Stimulated activated CD4-positive, alpha-beta T cell treated with anti-CD3 and anti-CD28 coated beads, Interleukin-4, amount 100 ng/mL, for 1 hour (primary cell): ENCODE measurements at places on chromosomes 5 and 9.

GRCh38 chr9:127200106-127200862 lies 64.3 kb upstream of the GARNL3 start:
- no peak for DNase-seq

GRCh38 chr5:1171340-1171941 lies 30.0 kb upstream of the SLC6A19 start:
- DNase-seq, result no peak

DNA sequence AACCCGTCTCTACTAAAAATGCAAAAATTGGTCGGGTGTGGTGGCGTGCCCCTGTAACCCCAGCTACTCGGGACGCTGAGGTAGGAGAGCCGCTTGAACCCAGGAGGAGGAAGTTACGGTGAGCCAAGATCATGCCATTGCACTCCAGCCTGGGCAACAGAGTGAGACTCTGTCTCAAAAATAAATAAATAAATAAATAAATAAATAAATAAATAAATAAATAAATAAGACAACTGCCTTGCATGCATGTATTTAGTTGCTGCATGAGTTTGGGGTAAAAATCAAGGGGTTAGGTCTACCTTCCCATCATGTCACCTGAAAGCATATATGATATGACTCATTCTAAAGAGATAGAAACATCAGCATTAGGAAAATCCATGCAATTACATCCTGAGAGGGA lies 254.0 kb downstream of the ADAMTSL1 start:
- no peak for DNase-seq

- DNase-seq, result no peak
Observed at GRCh38 chr9:73133022-73133651, 18.5 kb upstream of the ANXA1 start.

GRCh38 chr5:160152287-160152686 lies 33.0 kb upstream of the PWWP2A start:
- DNase-seq, result no peak

DNA sequence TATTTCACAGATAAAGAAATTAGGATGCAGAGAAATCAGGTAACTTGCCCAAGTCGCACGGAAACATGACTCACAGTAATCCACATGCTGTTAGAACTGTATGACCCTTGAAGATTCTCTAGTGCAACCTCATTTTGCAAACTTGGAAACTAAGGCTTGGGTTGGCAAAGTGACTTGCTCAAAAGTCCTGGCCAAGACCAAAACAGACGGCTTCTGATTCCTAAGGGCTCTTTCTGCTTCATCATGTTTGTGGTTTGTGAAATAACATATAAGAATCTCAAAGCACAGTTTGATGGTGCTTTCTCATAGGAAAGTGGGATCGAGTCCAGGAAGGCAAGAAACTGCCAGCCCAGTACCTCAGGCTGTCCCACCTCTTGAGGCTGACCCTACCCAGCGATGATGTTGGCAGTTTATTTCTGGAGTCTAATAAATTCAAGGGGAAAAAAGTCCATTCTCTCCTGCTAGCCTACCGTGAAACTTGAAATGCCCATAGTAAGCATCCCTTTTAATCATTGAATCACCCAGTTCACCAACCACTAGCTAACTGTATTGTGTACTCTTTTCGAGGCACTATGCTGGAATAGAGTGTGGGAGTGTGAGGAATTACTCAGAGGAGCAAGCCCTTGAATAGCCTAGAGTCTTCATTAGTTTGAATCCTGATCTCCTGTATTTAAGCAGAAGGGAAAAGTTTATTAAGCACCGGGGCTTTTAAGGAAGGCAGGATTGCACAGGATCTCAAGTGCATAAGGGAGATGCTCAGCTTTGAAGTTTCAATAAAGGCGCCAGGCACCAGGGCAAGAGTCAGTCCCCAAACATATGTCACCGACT lies 14.1 kb downstream of the CAPSL start:
- no peak for DNase-seq

- DNase-seq, result peak; percentile 41
Observed at GRCh38 chr9:123225374-123225813, 43.0 kb downstream of the STRBP start.

- DNase-seq, result no peak
Observed at GRCh38 chr5:76499507-76500161, 96.5 kb downstream of the IQGAP2 start.

DNA sequence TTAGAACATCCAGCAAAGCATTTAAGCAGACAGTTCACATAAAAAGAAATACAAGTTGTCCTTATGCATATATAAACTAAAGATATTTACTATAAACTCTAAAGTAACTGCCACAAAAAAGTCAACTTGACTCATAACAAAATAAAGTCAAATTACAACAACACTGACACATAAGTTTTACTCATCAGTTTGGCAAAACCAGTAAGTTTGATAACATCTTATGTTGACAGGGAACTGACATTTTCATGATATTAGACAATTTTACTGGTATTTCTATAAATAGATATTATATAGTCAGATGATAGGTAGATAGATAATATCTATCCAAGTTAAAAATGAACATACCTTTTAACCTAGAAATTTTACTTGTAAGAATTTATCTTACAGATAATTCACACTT lies 9.9 kb upstream of the TSLP start:
- no peak for DNase-seq

DNA sequence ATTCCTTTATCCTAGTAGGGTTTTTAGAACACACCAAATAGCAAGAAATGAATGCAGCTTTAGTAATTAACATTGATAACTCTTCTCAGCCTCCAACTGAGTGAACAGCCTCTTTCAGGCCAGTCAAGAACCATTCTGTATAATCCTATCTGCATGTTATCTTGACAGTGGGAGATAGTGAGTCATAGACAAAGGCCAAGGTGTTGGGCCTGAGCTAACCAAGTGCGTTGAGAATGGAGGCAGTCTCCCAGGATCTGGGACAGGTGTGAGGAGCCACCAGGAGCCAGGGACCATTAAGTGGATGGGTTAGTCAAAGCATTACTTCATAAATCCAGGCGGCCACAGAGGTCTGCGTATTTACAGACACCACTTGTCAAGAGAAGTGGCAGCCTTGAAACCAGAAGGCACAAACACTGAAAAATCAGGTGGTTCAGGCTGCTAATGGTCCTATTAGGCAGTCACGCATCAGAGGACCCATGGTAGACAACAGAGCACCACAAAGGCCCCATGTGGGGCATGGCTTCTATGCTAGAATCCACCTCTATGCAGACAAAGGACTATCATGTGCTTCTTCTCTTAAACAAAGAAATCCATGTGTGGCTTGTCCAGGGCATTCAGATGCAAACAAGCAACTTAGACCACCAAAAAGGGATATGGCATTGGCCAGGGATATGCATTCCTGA lies 409.7 kb upstream of the PIK3R1 start:
- DNase-seq, result no peak

DNA sequence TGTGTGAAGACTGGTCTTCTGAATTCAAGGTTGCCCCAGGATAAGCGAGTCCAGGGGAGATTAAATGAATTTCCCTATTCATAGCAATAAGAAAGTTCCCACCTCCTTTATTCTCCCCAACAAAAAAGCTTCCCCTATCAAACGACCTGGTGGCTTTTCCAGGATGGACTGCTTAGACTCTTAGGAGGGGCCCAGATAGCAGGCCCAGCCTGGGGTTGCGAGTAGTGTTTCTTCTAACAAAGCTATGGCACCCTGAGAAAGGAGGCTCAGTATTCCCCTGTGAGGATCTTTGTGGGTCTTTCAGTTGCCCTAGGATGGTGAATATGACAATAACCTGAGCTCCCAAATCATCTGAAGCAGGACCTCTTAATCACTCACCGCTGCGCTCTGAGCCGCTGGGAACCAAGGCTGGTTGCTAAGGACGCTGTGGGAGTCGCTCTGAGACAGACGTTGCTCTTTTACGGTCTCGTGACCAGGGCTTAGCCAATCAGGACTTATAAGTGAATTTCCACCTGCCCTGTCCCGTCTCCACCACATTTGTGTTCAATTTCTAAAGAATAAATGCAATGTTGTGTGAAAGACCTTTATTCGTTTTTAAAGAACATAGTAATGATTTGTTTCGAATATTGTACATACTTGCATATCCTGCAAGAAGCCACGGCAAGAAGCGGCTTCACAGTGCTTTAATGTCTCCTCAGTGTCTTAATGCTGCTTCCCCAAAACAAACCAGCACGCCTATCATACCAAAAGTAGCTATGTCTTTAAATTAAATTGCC lies at the start of gene TMEM232:
TSS of gene TMEM232 (minus strand) at position 423 of the 776 bp plus-strand sequence. CDS start 59,319 bp downstream, outside the sequence.
- DNase-seq, result peak; percentile 68

DNA sequence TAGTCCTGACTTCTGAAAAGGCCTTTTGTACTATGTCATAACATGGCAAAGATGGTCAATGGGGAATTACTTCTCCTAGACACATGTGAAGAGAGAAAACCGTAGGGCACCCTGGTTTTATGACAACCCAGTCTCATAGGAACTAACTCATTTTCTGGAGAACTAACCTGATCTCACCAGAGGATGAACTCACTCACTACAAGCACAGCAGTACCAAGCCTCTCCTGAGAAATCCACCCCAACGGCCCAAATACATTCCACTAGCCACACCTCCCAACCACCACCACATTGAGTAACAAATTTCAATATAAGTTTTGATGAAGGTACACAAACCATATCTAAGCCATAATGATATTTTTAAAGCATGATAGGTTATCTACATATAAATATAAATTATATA lies 909.3 kb upstream of the CDH10 start:
- DNase-seq, result no peak

DNA sequence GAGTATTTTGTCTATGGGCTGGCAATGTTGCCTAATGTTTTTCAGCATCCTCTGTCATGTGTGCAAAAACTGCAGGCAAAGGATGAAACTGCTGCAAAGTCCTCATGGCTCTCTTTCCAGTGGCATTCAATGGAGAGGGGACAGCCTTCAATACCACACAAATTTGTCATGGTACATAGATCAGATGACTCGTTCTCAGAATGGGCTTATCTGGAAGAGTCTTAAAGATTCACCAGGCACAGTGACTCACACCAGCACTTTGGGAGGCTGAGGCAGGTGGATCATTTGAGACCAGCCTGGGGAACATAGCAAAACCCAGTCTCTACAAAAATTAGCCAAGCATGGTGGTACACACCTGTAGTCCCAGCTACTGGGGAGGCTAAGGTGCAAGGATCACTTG lies 5.3 kb downstream of the CDKN2AIPNL start:
- DNase-seq, result no peak

- DNase-seq, result no peak
Observed at GRCh38 chr5:151556806-151557205, 34.3 kb downstream of the FAT2 start.
